Transverse colon (tissue), 4 donors: ENCODE measurements at places on chromosomes 13 and 19.

GRCh38 chr13:78305171-78305570, 298.2 kb downstream of the POU4F1 start:
- no peak for DNase-seq

GRCh38 chr13:87537951-87538350, 133.2 kb upstream of the SLITRK5 start:
- DNase-seq: no peak

DNA sequence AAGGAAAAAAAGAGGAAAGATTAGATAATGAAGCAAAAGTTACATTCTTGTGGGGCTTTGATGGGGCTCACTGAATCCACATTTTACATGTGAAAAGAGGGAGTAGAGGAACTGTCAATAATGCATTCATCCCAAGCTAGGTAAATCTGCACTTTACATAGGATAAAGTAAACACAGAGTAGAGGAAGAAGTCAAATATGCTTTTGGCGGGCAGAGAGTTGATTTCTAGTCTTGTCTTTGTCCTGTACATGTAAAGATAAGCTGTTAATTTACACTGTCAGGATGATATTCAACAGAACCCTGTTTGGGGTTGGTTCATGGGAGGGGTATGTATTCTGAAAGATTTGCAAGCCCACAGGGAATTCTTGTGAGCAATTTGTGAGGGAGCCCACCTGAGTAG, 18.0 kb upstream of the TNFRSF19 start:
- DNase-seq: no peak

DNA sequence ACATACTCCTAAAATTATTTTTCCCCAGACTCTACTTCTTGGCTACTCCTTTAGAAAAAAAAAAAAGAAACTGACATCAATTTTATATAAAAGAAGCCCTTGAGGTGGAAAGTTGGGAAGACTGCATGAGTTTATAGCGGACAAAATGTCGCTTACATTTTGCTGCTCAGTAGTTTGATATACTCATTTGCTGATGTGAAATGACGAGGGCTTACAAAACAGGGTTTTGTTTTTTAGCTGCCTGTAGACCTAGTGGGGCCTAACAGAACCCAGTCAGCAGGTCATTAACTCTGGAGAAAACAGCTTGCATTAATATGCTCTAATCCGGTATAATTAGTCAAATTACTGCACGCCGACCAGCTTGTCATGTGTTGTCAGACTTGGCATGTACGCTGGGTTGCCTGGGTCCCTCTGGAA, 37.6 kb upstream of the MAB21L1 start:
- no peak for DNase-seq

GRCh38 chr19:53388904-53389303, 6.0 kb upstream of the ZNF765 start:
- DNase-seq: no peak

GRCh38 chr19:6685962-6686627, 16.1 kb upstream of the TNFSF14 start:
- DNase-seq: no peak

DNA sequence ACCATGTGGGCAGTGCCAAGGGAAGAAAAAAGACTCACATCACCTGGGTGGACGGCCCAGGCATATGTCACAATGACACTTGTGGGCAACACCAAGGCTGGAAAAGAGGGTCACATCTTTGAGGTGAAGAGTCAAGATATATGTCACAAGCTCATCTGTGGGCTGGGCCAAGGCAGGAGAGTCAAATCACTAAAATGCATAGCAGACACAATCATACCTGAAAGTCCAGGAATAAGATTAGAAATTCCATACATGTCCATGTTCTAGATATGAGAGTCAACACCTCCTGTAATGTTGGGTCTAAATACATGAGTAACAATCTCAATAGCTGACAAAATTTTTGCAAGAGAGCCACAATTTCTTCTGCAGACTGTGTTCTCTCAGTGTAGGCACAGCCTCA, 145.0 kb downstream of the ZNF675 start:
- no peak for DNase-seq

DNA sequence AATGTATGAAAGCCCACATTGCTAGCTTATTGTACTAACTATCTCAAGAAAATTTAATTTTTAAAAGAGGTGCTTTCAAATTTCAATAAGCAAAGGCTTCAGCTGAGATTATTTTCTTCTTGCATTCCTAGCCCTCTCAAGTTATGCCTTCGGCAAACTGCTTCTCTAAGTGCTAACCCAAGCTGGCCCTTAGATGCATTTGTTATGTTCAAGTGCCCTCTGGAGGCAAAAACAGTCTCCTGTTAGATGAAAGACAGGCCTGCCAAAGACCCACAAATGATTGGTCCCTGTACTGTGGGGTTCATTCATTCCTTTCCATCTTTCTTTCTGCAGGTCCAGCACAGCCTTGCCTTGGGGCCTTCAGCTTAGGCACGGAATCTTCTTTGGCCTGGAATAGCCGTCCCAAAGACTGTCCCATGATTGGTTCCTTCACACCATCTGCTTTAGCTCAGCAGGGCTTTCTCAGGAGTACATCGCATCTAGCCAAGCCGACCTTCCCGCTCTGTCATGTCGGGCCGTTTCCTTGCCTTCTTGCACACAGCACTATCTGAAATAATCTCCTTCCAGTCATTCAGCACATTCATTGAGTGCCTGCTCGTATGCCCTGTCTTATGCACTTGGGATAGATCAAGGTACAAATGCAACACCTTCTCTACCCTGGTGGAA, 26.4 kb upstream of the TPTE2 start:
- no peak for DNase-seq

DNA sequence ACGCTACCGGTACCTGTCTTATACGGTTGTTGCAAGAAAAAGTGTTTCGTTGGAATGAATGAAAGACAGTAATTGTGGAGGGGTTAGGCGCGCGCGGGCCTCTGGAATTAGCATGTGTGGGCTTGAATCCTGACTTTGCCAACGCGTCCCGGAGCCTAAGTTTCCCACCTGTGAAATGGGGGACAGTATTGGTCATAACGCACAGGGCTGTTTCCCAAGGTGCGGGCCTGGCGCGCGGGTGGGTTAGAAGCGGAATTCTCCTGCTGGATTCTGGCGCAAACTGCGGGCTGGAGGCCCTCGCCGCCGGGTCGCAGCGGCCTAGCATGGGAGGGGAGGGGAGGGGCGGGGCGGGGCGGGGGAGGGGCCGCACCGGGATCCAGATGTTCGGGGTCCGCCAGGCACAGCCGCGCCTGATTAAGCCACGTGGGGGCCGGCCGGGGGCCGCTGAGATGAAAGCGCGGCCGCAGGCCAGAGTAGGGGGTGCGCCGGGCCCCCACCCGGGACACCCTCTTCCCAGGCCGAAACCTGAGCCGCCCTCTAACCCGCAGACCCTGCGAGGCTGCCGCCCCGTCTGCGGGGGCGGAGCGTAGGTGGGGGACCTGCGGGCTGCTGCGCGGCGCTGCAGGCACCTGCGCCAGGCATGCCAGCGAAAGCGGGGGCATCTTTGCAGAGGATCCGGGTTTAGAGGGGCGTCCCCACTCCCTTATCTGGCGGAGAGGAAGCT, 1.2 kb upstream of the TMEM59L start:
- DNase-seq: no peak

- DNase-seq: no peak
Measured at GRCh38 chr13:86464193-86464592, 665.0 kb upstream of the SLITRK6 start.

GRCh38 chr19:16698914-16699313, 20.7 kb upstream of the NWD1 start:
- DNase-seq: peak; percentile 27

DNA sequence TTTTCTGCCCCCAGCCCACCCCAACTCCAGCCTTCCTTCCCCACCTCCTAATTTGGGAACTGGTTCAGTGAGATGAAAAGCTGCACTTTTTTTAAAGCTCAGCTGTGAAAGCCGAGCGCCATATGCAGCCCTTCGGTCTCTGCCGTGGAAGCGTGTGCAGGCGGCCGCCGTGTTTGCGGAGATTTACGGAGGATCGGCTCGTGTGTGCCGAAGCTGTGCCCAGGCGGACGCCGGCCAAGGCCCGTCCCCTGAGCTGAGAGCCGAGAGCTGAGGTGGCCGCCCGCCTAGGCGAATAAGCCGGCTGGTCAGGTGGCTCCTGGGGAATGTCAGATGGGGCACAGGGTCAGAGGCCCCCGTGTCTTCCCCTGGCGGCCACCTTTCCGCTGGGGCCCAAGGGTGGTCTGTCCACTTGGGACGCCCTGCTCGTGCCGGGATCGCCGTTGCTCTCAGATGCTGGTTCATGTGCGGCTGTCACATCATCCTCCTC, 78.7 kb downstream of the ZNF536 start:
- no peak for DNase-seq

DNA sequence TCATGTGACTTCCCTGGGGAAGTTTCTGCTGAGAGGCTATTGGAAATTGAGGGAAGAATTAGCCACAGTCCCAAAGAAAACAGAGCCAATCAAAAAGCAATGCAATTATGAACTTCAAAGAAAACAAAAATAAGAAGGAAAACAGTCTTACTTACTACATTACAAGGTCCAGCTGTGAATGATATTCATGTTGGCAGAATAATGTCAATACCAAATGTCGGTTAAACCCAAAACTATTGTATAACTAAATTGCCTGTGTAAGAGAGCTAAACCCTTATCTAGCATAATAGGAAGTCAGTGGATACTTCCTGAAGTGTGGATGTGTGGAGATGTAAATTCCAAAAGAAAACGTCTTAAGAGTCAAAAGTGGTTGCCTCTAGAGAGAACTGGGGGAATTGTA, 12.4 kb downstream of the KL start:
- DNase-seq: no peak

GRCh38 chr13:110507678-110508381, 53.7 kb downstream of the RAB20 start:
- DNase-seq: peak; percentile 82

GRCh38 chr19:43675906-43676305, 5.9 kb upstream of the PLAUR start:
- no peak for DNase-seq

DNA sequence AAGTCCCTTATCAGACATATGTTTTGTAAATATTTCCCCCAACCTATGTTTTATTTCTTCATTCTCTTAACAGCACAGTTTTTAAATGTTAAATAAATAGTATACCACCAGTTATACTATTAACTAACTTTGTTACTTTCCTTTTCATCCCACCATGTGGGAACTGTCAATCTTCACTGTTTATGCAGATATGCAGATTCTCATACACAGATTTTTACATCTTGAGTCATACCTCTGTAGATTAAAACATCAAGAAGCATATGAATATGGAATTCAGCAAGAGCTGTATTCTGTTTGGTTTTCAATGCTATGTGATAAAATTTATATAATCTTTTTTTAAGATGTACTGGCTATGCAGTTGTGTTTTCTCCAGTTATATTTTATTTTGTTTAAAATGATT, 566.3 kb downstream of the LIG4 start:
- DNase-seq: no peak

DNA sequence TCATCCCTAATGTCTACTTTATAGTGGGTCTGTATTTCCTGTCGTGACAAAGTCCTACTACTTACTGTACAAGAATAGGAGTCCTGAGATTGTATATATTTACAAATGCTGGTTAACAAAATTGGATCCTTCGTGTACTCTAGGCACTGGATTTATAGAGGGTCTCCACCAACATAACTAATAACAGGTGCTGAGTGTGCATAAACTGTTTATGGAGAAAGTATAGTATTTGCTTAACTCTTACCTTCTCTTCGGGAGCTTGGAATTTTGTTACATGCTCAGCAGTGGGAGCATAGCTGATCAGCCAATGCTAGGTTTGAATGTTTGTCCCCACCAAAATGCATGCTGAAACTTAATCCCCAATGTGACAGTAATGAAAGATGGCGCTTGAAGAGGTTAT, 12.1 kb downstream of the ZNF442 start:
- DNase-seq: no peak

DNA sequence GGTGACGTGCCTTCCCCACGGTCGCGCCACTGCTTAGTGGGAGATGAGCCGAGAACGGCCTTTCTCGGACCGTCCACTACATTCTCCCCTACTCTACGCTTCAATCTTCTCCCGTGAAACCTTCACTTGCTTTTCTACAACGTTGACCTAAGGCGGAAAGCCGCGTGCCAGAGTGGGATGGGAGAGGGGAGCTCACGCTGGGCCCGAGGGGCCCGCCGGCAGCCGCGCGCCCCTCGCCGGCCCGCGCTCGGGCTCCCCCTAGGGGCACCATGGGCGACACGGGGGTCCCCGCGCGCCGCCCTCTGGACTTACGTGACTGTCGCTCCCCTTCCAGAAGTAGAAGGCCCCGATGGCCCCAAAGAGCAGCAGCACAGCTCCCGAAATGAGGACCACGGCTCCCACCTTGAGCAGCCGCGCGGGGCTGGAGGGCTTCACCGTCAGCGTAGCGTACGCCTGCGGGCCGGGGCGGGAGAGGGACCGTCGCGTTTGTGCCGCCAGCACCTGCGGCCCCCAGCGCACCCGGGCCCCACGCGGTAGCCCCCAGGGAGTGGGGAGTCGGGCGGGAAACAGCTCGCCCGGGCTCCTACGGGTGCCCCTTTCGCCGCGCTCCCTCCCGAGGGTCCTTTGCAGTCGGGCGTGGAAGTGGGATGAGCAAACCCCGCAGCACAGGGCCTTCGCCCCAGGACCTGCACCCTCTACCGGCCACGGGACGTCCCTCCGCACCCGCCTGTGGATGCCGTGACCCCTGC, 727 bp downstream of the CNMD start:
- DNase-seq: no peak

DNA sequence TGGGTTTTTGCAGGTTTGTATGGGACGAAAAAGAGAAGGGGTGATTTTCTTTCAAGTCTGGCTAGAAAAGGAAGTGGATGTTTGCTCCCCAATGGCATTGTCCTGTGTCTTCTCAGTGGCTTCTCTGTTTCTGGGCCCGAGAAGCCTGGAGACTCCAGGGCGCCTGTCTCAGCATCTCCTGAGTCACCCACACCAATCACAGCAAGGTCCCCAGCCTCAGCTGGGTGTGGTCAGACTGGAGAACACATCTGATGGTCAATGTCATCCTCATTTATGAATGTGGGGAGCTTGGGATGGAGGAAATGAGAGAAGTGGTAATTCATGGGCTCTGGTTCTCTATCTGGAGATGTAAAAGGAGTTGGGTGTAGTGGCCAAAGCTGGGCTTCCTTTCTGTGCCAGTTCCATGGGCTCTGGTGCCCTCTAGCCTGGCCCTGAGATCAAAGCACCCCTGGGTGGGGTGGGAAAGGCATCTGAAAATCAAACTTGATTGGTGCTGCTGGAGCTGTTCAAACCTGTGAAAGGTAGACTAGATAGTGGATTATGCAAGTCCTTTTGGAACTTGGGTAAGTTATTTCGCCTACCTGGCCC, 13.4 kb downstream of the RASL11A start:
- peak; percentile 21 for DNase-seq

- peak; percentile 84 for DNase-seq
Measured at GRCh38 chr19:4534836-4535658, at the start of gene PLIN5. Gene PLIN5 (minus strand): TSS chr19:4535224. CDS start chr19:4534074, 1,150 bp downstream.
